SK-N-SH treated with all-trans-retinoic acid at 6 μM for 48 hours (cell line): ENCODE measurements at places on chromosomes 7 and 10.
A peak's percentile ranks its signal among the peaks of the same experiment; 100 is the strongest.

GRCh38 chr7:155371884-155372781 lies 74.5 kb downstream of the INSIG1 start:
- peak; percentile 15 for ATAC-seq

GRCh38 chr7:10146271-10146670 lies 827.4 kb upstream of the PHF14 start:
- ATAC-seq, result no peak

DNA sequence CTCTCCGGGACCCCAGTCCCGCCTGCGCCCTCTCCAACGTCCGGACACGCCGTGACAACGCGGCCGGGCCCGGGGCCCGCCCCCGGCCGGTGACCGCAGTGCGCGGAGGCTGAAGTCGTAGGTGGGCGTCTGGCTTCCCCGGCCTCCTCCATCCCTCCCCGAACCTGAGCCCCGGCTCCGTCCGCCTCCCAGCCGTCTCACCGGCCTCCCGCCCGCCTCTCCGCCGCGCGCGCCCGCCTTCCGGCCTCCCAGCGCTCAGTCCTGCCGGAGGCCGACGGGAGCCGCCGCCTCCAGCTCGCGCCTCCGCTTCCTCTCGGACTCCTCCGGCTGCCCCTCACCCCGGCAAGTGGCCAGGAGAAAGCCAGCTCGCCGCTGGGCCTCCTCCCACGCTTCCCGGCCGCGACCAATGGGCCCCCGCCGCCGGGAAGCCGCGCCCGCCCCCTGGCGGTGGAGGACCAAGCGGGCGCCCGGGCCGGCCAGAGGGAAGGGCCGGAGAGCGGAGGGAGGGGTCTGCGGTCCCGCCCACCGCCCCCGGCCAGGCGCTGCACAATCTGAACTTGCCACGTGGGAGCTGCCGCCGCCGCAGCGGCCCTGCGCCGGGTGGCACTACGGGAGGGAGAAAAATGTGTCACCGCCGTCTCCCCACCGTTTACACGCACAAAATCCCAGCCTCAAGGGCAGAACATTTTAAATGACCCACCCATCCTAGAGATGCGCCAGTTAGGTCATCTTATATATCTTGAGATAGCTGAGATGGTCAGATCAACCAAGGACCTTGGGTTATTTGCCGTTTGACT lies at the start of gene FAM3C:
Gene FAM3C (minus strand): TSS at position 348 of the 797 bp plus-strand sequence. CDS start 13,339 bp downstream, outside the sequence.
- peak; percentile 98 for ATAC-seq

GRCh38 chr7:159318682-159319351 lies 174.2 kb upstream of the VIPR2 start:
- no peak for ATAC-seq

DNA sequence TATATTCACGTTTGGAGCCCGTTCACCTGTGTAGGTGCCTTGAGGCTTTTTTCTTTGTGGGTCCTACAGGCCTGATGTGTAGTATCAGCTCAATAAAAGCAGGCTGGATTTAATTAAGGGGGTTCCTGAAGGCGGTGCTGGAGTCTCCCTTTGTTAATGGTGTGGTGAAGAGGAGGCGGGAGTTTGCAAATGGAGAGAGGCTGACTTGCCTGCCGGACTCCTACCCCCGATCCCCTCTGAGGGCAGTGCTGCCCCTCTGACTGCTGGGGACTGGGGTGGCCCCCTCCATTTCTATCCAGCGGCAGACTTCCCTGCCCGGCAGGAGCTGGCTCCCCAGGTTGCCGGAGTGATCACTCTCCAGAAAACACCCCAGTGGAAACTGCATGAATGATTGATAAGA lies 45.1 kb downstream of the ZMIZ1 start:
- peak; percentile 11 for ATAC-seq

- no peak for ATAC-seq
Observed at GRCh38 chr7:139854124-139854511, 25.1 kb downstream of the TBXAS1 start.

DNA sequence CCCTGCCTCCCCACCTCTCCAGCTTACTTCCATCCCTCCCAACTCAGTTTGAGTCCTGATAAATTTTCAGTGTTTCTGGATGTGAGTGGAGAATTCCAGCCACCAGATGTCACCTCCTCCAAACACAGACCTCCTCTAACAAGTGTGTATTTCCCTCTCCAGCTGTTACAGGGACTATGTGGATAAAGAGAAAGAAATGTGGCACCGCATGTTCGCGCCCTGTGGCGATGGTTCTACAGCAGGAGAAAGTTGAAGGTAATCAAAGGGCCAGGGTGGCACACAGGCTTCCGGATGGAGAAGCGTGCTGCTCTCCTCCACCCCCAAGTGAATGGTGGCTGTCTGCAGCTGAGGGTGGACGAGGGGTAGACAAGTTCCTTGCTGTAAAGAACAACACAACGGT lies 14.7 kb downstream of the FKBP6 start:
- peak; percentile 93 for ATAC-seq

DNA sequence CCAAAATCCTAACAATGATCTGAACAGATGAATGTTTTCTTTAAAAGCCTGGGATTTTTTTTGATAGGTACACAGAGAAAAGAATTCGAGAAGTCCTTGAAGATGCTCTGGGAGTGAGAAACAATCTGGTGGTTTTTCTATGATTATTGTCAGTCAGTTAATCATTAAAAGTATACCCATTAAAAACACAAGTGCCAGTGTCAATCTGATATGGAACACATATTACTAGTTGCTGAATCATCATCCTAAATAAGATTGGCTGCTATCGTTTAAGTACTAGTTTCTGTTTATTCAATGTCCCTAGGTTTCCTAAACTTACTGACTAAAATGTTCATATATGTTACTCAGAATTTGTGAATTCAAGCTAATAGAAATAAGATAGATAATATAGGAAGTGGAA lies 16.1 kb downstream of the COL28A1 start:
- no peak for ATAC-seq

GRCh38 chr7:69753981-69754380 lies 155.7 kb downstream of the AUTS2 start:
- ATAC-seq, result no peak

DNA sequence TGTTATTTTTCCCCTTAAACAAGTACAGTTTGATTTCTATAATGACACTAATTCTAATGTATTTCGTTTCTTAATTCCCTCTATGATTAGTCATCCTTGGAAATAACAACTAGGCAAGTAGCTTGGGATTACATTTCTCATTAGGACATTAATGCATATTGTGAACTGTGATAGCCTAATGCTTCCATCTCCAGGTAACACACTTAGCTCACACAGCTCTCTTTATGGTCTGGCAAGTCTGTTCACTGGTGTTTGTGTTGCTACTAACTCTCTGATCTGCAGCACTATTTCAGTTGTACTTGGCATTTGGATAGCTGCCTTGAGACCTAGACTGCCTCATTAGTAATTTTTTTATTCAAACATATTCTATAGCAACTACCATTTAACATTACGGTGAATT lies 853.2 kb downstream of the SORCS3 start:
- no peak for ATAC-seq
